ENCODE measurements at places on chromosomes 13 and 19.
A peak's percentile ranks its signal among the peaks of the same experiment; 100 is the strongest.

DNA sequence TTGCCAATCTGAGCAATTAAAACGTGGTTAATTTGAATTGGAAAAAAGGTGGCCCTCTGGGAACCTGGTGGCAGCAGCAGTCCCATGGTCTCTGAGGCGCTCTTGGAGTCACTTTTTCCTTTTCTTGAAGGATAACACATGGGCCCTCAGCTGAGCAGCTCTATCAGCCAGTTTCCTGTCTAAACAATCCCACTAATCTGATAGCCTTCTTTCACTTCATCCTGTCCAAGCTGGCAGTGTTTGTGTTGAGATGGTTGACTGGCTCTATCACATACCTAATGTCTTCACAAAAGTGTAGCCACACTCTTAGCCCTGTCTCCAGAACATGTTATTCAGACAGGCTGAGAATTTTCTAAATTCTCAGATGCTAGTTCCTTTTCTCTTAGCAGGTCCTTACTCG, 10.7 kb downstream of the MZT1 start:
- DNase-seq: no peak

DNA sequence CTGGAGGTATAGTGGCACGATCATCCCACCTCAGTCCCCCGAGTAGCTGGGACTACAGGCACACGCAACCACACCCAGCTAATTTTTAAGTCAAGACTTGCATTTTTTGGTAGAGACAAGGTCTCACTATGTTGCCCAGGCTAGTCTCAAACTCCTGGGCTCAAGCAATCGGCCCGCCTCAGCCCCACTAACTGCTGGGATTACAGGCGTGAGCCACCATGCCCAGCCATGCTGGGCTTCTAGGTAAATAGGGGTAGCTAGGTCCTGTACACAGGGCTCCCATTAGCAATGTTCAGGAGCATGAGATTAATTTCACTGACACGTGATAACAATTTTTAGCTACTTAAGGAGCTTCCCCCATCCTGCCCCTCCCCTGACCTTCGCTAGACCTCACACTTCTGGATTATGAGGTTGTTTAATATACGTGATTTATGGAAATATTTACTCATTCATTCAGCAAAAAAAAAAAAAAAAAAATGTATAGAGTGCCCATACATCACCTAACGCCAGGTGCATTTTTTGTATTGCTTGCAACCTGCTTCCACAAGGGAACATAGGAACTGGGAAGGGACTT, 19.2 kb downstream of the TMEM272 start:
- DNase-seq: no peak

GRCh38 chr19:40726279-40726678, 9.4 kb downstream of the ITPKC start:
- no peak for DNase-seq

GRCh38 chr13:60448907-60449510, 52.0 kb downstream of the TDRD3 start:
- peak; percentile 38 for DNase-seq

DNA sequence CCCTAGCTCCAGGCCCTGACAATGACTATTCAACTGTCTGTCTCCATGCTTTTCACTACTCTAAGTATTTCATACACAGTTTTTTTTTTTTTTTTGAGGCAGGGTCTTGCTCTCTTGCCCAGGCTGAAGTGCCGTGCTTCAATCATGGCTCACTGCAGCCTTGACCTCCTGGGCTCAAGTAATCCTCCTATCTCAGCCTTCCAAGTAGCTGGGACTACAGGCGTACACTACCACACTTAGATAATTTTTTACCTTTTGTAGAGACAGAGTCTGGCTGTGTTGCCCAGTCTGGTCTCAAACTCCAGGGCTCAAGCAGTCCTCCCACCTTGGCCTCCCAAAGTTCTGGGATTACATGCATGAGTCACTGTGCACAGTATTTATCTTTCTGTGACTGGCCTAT, 815.4 kb downstream of the DACH1 start:
- DNase-seq: no peak

DNA sequence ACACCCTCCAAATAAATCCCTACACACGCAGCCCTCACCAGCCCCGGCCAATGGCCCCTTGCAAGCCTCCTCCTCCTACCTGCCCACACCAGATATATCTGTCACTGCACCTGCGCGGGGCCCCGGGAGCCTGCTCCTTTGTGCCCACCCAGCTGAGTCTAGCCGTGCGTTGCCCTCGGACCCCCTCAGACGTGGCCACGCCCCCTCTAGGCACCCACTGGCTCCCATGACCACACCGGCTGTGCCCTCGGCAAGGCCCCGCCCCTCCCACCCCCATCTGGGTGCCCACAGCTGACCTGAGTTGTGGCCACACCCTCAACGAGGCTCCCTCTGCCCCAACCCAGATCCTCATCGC, 6.3 kb upstream of the PNPLA6 start:
- no peak for DNase-seq

- no peak for DNase-seq
These were observed 11.5 kb downstream of the MYH14 start for GRCh38 chr19:50214699-50215543.

DNA sequence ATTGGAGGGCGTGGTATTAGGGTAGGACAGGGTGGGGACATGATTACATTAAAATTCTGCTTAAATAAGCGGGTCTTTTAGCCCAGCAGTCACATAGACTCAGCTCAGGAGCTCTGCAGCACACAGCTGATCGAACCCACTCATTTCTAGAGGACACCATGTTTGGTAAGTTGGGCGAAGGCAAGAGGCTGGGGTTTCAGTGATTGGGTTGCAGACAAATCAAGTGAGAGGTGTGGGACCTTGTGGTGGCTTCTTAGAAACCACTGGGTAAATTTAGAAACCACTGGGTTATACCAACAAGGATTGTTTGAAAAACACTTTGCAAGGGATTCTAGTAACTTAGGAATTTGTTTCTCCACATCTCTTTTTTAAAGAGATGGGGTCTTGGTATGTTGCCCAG, at the start of gene LEUTX:
LEUTX (plus strand) TSS at position 92 of the 400 bp plus-strand sequence; CDS start at position 159, 67 bp downstream.
- DNase-seq: no peak

DNA sequence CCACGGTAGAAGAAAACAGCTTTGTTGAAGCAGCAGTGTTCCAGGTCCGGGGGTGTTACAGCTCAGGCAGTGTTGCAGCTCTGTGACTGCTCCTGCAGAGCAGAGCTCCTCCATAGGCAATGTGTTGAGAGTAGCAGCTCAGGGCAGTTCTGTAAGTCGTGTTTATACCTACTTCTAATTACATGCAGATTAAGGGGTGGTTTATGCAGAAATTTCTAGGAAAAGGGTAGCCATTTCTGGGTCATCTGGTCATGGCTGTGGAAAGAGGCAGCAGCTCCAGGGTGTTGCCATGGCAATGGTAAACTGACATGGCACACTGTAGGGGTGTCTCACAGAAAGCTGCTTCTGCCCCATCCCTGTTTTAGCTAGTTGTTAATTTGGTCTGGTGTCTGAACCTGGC, 316.4 kb downstream of the GPC5 start:
- no peak for DNase-seq

GRCh38 chr19:31908080-31908479, 437.3 kb upstream of the ZNF507 start:
- DNase-seq: no peak

DNA sequence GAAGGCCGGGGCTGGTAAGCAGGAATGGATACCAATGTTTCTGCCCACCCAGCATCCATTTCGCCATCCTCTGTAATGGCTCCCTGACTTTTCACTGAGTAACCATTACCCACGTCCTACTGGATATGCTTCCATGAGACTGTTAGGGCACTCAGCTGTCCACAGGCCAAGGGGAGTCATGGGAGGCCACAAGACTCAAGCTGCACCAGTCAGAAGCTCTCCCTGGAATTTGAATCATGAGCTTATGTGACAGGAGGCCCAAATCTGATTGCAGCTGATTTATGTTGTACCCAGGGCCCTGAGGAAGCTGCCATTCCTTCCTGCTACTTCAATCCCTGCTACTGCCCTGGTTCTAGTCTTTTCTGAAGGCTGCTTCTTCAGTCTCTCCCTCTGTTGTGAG, 28.3 kb downstream of the DEDD2 start:
- DNase-seq: no peak

GRCh38 chr19:12838182-12838885, at the start of gene MAST1:
Gene MAST1 (plus strand): TSS chr19:12838515. CDS start chr19:12838573, 58 bp downstream.
- peak; percentile 55 for DNase-seq

GRCh38 chr19:1680976-1681375, 28.6 kb upstream of the TCF3 start:
- no peak for DNase-seq

DNA sequence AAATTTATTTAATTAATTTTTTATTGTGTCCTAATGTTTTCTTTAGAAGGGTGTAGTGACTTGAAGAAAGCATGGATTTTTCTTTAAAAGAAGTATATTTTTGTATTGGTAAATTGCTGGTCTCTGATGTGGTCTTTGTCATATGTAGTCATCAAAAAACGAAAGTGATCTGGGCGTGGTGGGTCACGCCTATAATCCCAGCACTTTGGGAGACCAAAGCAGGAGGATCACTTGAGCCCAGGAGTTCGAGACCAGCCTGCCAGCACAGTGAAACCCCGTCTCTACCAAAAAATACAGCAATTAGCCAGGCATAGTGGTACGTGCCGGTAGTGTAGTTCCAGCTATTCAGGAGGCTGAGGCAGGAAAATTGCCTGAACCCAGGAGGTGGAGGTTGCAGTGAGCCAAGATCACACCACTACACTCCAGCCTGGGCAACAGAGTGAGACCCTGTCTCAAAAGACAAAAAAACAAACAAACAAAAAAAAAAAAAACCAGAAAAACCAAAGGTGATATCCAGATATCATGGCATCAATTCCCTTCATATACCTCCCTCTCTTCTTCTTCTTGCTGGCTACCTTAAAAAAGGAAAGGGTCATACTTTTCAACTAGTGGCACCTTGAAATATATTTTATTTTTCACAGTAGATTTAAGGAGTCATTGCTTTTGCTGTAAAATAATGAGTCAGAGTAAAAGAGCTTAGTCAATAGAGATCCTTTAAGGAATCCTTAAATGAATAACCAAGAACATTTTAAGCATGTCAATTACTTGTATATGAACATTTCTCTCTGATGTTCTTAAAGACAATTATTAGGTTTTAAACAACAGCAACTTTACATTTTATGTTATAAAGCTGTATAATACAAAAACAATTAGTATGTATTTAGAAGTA, 19.9 kb downstream of the KCTD4 start:
- DNase-seq: no peak

DNA sequence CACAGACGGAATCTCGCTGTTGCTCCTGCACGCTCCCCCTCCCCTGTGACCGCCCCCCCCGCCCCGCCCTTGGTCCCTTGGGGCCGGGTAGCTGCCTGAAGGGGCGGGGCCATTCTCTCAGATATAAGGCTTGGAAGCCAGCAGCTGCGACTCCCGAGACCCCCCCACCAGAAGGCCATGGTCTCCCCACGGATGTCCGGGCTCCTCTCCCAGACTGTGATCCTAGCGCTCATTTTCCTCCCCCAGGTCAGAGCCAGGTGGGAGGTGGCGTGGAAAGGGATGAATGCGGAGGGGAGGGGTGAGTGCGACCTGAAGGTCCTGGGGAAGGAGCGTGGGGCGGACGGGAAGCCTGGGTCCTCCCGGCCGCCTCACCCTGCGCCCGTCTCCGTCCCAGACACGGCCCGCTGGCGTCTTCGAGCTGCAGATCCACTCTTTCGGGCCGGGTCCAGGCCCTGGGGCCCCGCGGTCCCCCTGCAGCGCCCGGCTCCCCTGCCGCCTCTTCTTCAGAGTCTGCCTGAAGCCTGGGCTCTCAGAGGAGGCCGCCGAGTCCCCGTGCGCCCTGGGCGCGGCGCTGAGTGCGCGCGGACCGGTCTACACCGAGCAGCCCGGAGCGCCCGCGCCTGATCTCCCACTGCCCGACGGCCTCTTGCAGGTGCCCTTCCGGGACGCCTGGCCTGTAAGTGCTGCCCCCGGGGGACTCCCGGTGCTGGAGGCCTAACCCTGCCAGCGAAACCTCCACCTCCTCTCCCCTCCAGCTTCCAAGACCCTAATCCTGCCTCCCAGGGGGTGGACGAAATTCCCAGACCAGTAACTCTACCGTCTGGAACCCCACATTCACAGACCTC, at the start of gene DLL3:
DLL3 (plus strand) TSS at position 150 of the 845 bp plus-strand sequence; CDS start at position 178, 28 bp downstream.
- no peak for DNase-seq

GRCh38 chr19:5282901-5283300, 57.7 kb downstream of the PTPRS start:
- DNase-seq: no peak

DNA sequence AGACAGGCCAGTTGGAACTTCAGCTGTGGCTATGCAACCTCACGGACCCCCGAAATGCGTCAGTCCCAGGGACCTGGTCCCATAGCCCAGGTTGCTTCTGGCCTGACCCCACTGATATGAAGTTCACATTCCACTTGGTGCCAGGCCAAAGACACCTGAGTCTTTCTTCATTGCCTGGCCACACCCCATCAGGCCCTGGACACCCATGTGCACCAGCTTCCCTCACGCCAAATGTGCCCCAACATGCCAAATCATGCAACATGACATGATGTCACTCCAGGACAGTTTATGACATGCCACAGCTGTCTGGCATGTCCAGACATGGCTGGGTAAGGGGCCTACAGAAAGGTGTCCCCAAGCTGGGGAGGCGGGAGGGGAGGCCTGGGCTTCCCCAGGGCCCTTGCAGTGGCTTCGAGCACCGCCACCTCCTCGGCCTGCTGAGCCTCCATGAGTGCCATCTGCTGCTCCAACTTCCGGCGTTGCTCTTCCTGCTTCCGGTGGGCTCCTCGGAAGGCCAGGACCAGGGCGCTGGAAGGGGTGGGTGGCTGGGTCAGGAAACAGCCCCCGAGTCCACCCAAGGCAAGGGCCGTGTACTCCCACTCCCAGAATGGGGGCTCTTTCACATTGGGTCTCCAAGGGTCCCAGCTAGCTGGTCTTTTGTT, 4.3 kb upstream of the NR2F6 start:
- no peak for DNase-seq

DNA sequence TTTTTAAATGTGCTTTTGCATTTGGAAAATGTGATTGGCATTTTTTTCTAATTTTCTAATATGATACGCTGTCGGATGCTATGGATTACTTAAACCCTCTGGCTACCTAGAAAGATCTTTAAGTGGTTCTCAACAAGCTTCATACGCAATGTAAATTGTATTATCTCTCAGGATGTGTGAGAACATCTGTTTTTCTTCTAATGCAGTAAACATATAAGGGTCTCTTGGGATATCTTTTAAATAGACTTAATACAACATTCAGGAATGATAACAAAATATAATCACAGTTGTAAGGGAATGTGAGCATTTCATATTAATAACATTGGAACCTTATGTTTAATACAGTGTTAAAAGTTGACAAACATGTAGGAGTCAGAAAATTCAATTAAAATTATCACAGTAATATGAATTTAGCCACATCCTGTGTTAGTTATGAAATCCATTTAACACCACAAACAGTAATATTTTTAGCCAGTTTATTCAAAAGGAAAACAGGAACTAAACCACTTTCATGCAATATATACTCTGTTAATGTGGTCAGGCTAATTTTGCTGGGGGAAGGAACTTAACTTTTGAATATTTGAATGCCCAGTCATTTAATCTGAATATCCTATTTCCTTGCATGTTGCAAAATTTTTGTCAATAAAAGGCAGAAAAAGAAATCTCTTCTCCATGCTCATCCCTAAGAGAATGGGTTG, 15.0 kb upstream of the ALOX5AP start:
- DNase-seq: peak; percentile 47

GRCh38 chr19:13150187-13150930, at the start of the genes IER2 and STX10:
Gene IER2 (plus strand): TSS chr19:13150411. CDS start chr19:13153187, 2,776 bp downstream.
Gene STX10 (minus strand): TSS chr19:13150375. CDS start chr19:13150173, 202 bp downstream.
- peak; percentile 94 for DNase-seq

GRCh38 chr13:76091076-76091475, 454.9 kb downstream of the LMO7 start:
- no peak for DNase-seq

GRCh38 chr19:19224150-19224851, 12.5 kb downstream of the NCAN start:
- DNase-seq: no peak

- DNase-seq: no peak
These were observed 9.3 kb downstream of the ZNF582 start for GRCh38 chr19:56383826-56384605.

- DNase-seq: no peak
These were observed 13.7 kb downstream of the CHAMP1 start for GRCh38 chr13:114328034-114328433.
